ENCODE measurements at places on chromosomes 6 and 20.

DNA sequence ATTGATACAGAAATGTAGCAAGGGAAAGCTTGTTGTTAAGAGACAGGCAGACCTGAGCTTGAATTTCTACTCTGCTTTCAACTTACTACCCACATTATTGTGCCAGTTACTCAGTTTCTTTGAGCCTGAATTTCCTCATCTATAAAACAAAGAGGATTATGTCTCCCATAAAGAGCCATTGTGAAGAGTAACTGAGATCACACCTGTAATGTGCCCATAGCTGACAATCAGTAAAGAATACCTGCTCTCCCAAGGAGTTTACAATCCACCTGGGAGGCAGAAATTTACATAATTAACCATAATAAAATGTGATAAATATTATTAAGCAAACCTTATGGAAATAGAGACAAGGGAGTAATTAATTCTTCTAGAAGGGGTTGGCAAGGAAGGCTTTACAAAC, 204.9 kb downstream of the EPM2A start:
- no peak for DNase-seq

GRCh38 chr20:36249450-36249849, 13.2 kb downstream of the AAR2 start:
- no peak for DNase-seq

GRCh38 chr6:44668976-44669934, 281.7 kb downstream of the CDC5L start:
- no peak for DNase-seq

GRCh38 chr20:31517373-31517772, 3.1 kb downstream of the HM13 start:
- DNase-seq = no peak

DNA sequence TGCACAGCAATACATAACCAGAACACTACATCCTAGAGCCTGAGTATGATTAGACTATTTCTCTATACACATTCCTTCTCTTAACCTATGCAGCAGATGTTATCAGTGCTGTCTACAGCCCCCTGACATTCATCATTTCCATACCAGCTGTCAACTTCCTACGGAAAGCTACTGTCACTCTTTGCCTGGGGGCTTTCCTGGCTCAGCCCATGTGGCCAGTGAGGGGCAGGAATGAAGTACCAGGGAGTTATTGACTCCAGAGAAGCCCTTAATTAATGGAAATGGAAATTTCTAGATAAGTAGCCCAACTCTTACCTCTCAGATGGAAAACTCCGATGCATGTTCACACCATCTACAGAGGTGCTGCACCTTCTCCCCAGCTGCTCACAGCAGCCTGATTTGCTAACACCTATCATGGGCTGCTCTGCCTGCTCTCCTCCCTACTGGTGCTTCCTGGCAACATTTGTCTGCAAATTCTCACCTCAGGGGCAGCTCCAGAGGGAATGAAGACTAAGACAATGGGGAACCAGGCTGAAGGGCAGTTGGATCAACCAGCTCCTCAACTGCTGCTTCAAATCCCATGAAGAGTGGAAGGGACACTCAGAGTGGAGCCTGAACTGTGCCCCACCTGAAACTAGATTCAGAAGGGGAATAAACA, 59.6 kb downstream of the LINC00237 start:
- DNase-seq = no peak

GRCh38 chr6:45445364-45445748, 67.6 kb upstream of the SUPT3H start:
- no peak for DNase-seq

DNA sequence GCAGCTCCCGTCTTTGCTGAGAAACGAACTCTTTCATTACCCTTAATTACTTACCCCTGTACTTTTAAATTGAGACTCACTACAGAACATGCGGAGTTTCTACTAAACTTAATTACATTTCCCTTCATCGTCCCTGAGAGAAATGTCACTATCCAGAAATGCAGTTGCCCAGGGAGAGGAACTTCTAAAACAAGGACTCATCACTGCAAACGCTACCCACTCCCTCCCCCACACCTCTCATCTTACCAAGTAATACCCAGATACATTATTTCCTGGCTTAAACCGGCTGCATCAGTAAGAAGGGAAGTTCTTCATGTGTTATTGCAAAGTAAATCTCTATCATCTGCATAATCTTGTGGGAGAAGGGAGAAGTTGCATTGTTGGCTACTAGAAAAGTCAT, 138.3 kb downstream of the IPCEF1 start:
- DNase-seq = no peak

- DNase-seq = no peak
These were observed 38.3 kb upstream of the SLC32A1 start for GRCh38 chr20:38685853-38686473.

GRCh38 chr20:4605166-4605565, 116.5 kb upstream of the PRND start:
- no peak for DNase-seq

- no peak for DNase-seq
These were observed 21.5 kb downstream of the SPDEF start for GRCh38 chr6:34534656-34535055.

GRCh38 chr6:37242429-37243052, 15.0 kb upstream of the TBC1D22B start:
- DNase-seq = no peak

DNA sequence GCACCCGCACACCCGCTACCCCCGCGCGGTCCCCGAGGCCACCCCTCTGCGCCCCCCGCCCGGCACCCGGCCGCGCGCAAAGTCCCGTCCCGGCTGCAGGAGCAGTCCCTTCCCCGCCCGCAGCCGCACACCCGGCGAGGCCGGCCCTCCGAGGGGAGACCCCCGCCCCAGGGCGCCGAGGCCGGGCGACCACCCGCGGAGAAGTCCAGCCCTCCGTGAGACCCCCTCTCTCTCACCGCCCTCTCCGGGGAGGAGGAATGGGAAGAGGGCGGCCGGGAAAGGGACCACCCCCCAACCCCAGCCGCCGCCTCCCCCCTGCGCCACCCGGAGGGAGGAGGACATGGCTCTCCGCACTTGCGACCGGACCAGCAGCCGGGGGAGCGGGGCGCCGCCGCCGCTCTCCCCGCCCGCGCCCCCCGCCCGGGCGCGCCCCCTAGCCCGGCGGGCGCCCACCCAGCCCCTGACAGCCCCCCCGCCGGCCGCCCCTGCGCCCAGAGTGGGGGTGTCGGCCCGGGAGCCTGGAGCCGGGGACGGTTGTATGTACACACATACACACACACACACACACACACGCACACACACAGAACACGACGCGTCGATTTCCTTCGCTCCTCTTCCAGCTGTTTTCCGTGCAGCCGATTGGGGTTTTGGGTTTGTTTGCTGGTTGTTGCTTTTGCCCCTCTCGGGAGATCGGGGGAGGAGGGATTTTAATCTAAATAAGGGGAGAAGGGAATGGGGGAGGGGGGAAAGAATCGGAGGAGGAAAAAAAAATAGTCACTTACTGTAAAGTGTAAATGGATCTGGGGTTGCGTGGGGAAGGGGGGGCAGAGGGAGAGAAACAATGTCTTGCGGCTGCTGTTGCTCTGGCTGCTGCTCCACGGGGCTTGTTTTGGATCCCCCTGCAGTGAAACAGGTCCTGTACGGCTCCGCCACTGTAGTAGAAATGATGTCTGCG, at the start of gene ATXN1:
TSS of gene ATXN1 (minus strand) at position 945 of the 955 bp plus-strand sequence.
- peak; percentile 11 for DNase-seq

GRCh38 chr6:37673436-37673835, 24.2 kb downstream of the MDGA1 start:
- DNase-seq = no peak

- no peak for DNase-seq
These were observed 141.3 kb downstream of the MMS22L start for GRCh38 chr6:97141756-97142155.

GRCh38 chr20:4998160-4998651, 3.1 kb downstream of the SLC23A2 start:
- DNase-seq = no peak

DNA sequence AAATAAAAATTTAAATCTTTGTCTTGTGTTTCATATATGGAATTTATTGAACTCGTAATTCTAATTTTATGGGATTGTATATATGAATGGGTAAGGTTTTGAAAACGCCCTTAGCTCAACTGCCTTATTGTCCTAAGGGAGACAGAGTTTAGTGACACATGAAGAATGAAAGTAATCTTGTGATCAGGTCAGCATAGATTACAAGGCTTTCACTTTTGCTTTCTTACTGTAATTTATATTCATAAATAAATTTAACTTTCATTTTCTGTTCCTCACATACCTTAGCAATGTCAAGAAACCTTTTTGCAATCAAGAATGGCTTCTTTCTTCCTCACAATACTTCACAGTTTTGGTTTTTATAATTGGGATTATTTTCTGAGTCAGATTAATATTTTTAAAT, 14.4 kb downstream of the KPNA5 start:
- no peak for DNase-seq

GRCh38 chr6:1475174-1475573, 85.8 kb downstream of the FOXF2 start:
- no peak for DNase-seq

GRCh38 chr20:35467339-35468224, 12.2 kb downstream of the CEP250 start:
- DNase-seq = no peak

DNA sequence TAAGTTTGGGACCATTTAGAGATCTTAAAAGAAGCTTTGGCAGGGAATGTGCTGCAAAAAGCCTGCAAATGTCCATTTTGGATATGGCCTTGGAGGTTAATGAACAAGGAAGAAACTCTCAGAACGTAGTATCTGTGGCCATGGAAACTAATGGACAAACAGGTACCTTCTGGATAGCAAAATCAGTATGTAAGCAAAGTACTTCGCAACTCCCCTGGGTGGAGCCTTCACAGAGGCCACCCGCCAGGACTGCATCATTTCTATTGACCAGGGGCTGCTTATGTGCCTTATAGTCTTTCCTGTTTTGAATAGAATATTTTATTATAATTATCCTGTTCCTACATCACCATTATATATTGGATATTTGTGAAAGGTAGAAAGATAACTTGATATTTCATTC, 510.8 kb upstream of the SYNCRIP start:
- DNase-seq = no peak

DNA sequence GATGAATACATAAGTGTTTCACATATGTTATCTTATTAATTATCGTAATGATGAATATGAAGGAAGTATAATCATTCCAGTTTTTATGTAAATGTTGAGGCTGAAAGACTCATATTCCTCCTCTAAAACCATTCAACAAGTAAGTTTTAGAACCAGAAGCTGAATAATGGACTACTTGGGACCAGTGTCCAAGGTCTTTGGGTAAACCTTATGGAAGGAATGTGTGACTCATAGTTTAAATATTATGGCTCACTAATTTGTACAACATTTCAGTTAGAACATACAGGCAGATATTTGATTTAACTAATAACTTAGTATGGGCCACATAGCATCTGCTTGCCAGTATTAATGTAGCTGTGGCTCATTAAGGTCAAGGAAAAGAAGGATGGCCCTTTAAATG, 209.6 kb downstream of the TFAP2B start:
- DNase-seq = no peak

DNA sequence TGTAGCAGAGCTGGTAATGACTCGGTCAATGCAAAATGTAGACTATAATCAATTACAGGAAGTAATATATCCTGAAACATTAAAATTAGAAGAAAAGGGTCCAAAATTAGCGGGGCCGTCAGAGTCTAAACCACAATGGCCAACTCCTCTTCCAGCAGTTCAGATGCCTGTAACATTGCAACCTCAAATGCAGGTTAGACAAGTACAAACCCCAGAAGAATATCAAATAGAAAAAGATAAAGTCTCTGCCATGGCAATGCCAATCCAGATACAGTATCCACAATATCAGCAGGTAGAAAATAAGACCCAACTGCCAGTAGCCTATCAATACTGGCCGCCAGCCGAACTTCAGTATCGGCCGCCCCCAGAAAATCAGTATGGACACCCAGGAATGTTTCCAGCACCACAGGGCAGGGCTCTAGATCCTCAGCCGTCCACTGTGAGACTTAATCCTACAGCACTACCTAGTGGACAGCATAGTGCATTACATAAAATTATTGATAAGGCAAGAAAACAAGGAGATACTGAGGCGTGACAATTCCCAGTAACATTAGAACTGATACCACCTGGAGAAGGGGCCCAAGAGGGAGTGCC, 158.4 kb downstream of the GPX5 start:
- no peak for DNase-seq

DNA sequence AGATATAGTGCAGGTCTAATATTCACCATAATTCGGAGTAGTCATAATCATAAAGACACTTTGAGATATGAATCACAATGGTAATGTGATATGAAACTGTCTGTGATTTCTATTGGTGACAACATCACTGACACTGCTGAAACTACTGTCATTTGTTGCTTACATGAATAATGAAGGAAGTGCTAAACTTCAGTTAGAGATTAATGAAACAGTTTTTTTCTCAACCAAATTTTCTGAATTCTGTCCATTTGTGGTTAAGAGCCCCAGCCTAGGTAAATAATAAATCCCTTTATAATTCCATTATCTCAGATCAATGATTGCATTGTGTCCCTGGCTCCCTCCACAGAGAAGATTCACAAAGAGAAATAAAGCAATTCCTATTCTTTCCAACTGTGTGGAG, 122.6 kb downstream of the HIVEP2 start:
- no peak for DNase-seq

- DNase-seq = no peak
These were observed 1254.2 kb upstream of the EYS start for GRCh38 chr6:66961191-66961590.

GRCh38 chr20:19120011-19120410, 92.4 kb upstream of the SLC24A3 start:
- DNase-seq = no peak

- no peak for DNase-seq
These were observed 735 bp upstream of the LY6G6F start for GRCh38 chr6:31705931-31706330.

DNA sequence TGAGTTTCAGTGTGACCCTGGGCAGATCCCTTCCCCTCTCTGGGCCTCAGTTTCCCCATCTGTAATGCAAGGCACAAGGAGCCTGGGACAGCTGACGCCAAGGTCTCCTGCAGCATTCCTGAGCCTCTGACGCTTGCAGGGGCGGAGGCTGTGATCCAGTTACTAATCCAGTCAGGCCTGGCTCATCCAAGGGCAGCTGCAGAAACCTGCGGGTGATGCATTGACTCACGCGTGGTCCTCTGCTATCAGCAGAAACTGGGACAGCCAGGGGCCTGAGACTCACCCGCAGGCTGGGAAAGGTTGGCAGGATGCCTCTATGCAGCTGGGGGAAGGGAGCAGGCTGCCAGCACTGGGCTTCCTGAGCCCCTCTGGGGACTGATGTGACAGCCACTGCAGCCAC, 65.0 kb upstream of the SIRPA start:
- no peak for DNase-seq

DNA sequence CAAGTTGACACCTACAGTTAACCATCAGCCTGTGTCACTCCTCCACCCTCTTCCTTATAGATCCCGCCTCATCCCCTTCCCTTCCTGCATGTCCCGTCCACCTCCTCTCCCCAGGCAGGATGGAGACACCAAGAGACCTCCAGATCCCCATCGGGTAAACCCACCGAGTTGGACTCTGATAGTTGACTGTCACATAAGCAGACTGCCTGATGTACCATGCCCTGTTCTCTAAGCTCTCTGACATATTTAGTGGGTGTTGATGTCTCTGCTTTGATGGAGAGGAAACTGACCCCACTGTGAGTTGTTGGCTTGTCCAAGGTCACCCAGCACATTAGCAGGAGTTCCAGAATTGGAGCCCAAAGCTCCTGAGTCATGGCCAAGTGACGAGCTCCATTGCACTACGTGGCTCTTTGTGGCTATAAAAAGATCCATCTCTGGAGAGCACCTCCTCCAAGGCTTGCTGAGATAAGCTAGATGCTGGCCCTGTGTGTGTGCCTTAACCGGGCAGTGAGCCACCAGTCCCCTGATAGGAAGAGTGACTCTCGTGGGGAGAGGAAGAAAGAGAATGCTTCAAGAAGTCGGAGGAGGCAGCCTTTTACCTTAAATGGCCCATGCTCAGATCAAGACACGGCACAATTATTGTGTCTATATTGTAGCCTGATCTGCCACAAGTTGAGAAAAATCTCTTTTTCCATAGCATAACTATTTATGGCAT, 236.0 kb upstream of the ECI2 start:
- no peak for DNase-seq

All from bone marrow (tissue), 2 donors.